NCI-H1048 (cell line): ENCODE measurements at places on chromosomes 7 and 10.

- DNase-seq = no peak
Observed at GRCh38 chr10:75763652-75764051, 332.2 kb downstream of the LRMDA start.

DNA sequence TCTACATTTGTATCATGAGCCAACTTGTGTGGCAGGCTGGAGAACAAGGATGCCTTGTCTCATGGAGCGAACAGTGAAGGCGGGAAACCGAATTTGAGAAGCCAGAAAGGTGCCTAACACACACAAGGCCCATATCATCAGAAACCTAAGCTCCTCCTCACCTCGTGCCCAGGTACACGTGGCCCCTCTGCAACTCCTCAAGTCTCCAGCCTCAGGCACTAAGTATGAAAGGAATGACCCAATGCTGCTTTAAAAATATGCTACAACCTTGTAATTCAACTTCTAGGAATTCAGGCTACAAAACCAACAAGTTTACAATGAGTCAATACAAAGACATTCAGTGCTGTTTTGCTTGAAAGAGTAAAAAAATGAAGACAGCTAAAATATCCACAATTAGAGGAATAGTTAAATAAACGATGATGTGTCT lies 95.7 kb downstream of the CDK6 start:
- DNase-seq = no peak

GRCh38 chr10:50941629-50942028 lies 56.2 kb upstream of the A1CF start:
- no peak for DNase-seq

DNA sequence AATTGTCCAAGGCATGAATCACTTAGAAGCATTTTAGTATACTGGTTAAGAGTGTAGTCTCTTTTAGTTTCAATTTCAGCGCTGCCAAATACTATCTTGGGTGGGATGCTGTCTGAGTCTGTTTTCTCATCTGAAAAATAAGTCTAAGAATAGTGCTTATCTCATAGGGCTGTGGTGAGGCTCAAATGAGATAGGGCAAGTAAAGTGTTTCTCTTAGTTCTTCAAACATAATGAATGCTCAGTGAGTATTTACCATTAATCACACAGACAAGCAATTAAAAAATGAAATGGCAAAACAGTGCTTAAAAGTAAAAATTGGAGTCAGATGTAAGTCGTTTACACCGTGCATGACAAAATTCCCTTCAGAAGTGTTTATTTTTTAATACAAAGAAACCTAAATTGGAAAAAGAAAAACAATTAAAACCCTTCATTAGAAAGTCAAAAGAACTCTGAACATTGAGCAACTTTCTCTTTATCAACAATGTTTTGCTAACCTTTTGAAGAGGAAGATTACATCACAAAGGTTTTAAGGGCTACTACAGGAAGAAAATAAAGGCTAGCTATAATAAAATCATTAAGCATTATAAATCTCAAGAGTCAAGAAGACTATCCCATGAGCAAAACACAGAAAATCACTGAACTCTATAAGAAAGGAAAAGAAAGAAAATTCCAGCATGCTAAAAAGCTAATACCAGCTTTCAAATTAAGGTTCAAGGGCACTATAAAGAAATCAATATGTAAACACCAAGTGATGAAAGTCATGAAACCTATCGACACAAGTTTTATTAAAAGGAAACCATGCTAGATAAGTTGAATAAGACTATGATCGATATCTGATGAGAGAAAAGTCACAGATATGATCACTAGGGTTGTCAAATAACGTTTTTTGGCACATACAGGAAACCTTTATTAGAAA lies 45.6 kb upstream of the C1GALT1 start:
- no peak for DNase-seq

DNA sequence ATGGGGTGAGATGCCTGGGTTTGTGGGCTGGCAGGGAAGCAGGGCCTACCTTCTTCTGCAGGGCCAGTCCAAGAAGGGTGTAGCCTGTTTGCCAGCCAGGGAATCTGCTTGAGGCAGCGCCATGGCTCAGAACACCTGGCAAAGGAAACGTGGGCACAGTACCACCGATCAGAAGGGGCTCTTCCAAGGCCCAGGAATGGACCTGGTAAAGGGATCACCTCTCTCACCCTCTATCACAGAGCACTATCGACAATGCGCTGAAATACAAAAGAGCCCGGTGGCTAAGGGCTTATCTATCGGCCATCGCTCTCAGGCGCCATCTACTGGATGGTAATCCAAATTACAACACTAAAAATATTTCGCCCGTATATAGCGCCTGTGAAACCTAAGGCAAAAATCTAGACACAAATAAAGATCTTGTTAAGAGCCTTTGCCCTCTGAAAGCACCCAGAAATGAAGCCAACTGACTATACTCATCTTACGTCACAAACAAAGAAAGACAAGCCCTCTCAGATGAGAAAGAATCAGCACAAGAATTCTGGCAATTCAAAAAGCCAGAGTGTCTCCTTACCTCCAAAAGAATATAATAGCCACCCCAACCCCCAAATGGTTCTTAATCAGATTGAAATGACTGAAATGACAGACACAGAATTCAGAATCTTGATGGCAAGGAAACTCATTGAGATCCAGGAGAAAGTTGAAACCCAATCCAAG lies 217.8 kb upstream of the HPS1 start:
- DNase-seq = no peak

GRCh38 chr10:43574906-43575305 lies 490 bp upstream of the ZNF239 start:
- DNase-seq = no peak

GRCh38 chr7:27607210-27607606 lies 55.5 kb downstream of the HIBADH start:
- no peak for DNase-seq

DNA sequence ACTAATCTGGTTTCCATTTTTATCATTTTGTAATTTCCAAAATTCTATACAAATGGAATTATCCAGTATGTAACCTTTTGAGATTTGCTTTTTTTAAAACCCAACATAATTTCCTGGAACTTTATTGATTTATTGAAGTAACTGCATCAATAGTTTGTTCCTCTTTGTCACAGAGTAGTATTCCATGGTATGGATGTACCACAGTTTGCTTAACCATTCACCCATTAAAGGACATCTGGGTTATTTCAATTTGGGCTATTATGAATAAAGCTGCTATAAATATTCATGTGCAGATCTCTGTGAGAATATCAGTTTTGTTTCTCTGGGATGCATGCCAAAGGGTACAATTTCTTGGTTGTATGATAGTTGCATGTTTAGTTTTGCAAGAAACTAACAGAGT lies 2.9 kb downstream of the GPNMB start:
- DNase-seq = no peak

- DNase-seq = no peak
Observed at GRCh38 chr10:110664483-110665420, 20.6 kb downstream of the RBM20 start.

DNA sequence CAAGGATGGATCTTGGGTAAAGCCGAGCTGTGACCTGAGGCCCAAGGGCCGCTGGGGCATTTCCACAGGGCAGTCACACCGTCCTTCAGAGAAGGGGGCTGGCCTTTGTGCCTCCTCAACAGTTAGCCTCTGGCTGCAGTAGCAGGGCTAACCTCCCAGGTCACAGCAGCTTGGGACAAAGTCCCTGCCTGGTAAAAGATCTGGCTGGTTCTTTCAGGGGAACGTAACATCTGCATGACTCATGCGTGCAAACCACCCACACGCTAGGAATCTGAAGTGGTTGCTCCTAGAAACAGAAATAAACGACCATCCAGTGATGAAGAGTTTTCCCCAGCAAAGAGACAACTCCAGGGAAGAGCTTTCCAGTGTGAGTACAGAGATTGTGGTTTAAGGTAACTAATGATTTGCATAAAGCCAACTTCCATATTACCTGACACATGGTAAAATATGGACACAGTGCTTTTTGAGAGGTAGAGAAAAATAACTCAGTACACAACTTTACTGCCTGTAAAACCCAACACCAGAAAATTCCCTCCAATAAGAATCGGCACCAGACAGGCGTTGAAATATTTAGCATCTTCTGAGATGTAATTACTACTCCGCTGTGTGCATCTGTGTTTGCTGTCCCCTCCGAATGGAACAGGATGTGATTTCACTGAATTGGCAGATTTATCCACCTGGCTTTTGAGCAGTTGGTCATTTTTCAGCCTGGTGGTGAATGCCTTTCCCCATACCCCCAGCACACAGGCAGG lies 84.9 kb upstream of the ADRB1 start:
- no peak for DNase-seq

DNA sequence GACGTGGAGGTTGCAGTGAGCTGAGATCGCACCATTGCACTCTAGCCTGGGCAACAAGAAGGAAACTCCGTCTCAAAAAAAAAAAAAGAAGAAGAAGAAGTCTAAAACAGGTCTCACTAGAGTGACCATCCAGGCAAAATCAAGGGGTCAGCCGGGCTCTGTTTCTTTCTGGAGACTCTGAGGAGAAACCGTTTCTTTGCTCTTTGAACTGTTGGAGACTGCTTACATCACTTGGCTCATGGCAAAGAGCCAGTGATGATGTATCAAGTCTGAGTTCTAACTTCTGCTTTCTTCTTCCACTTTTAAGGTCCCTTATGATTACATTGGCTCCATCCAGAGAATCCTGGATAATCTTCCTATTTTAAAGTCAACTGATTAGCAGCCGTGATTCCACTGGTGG lies 306.8 kb downstream of the WDR11 start:
- DNase-seq = no peak

- no peak for DNase-seq
Observed at GRCh38 chr10:97647556-97647955, 7.1 kb downstream of the PI4K2A start.

- DNase-seq = no peak
Observed at GRCh38 chr10:5814110-5815107, 1.2 kb upstream of the GDI2 start.

- DNase-seq = no peak
Observed at GRCh38 chr7:40015790-40016296, 65.8 kb downstream of the CDK13 start.

GRCh38 chr10:131691481-131692090 lies 209.2 kb upstream of the PPP2R2D start:
- DNase-seq = no peak

GRCh38 chr7:16129431-16130110 lies 291.8 kb downstream of the CRPPA start:
- no peak for DNase-seq

GRCh38 chr10:24872049-24872789 lies 80.2 kb downstream of the PRTFDC1 start:
- DNase-seq = no peak

- DNase-seq = no peak
Observed at GRCh38 chr7:134302120-134302519, 14.6 kb downstream of the SLC35B4 start.

DNA sequence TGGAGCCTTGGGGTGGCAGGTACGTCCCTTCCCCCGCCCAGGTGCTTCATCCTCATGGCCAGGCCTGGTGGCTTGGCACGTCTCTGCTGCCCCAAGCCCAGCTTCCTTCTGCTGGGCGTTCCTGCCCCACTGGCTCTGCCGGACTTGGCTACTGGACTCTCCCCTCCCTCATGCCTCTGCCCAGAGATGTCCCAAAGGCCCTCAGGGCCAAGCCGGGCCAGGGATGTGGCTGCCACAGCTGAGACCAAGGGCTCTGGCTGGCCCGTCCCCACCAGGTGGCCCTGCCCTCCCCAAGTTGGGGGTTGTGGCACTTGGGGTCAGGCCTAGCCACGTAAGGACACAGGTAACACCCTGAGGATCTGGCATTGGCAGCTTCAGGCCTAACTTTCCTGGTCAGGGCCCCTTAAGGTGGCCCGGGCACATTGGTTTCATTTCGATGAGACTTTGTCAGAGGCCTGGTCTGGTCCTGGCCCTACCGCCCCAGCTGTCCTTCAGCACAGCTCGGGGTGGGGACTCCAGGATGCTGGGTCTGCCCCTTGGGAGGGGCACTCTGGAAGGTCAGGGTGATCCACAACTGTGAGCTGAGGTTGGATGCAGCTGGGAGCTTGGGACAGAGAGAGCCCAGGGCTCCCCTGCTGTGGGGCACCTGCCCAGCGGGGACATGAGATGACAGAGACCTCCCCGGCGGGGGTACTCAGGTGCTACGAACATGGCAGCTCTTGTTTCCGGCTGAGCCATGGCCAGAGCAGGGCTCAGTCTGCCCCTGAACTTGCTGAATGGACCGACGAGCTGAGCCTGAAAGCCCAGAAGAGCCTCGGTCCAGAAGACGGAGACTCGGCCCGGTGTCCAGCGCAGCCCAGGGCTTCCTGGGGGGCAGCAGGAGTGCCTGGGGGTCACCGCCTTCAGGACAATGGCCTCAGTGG lies 2.9 kb downstream of the BHLHA15 start:
- no peak for DNase-seq

GRCh38 chr10:37643187-37643586 lies 214.2 kb downstream of the ZNF248 start:
- no peak for DNase-seq

- no peak for DNase-seq
Observed at GRCh38 chr10:24858288-24859270, 93.8 kb downstream of the PRTFDC1 start.

DNA sequence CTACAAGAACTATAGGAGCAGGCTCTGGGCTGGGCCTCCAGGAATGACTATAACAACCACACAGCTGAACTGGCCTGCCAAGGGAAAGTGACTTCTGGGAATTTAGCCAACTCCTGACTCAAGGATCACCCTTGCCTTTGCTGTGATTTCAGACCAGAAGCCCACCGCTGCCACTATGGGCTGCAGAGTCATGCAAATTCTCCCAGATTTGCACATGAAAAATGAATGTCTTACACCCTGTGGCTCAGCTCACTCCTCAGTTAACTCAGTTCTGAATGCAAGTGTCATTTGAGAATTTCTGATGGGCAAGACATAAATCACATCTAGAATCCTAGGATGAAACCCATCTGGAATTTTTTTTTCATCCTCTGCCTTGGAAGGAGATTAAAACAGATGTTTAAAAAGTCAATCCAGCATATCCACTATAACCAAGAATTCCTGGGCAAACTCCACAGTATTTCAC lies 186.5 kb upstream of the BET1 start:
- no peak for DNase-seq
